ENCODE measurements at places on chromosomes 11 and 22.

GRCh38 chr11:94560834-94561233 is 6.3 kb upstream of the PIWIL4 start:
- DNase-seq = no peak

DNA sequence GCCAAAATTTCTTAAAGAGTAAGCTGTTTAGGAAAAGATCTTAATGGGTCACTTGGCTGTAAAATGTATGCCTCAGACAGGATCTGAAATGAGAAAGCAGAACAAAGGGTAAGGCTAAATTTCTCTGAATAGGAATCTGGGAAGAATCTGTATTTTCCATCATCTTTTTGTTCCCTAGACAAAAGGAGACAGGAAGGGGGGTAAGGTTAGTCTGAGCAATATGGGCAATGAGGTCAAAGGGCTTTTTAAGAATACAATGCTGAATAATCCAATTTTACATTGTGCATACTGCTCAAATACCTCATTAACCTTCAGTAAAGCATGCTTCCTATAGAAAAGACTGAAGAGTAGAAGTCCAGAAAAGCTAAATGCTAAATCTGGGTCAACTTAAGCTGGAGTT is 34.6 kb downstream of the CLDN25 start:
- no peak for DNase-seq

GRCh38 chr22:32686354-32686753 is 115.2 kb upstream of the TIMP3 start:
- no peak for DNase-seq

DNA sequence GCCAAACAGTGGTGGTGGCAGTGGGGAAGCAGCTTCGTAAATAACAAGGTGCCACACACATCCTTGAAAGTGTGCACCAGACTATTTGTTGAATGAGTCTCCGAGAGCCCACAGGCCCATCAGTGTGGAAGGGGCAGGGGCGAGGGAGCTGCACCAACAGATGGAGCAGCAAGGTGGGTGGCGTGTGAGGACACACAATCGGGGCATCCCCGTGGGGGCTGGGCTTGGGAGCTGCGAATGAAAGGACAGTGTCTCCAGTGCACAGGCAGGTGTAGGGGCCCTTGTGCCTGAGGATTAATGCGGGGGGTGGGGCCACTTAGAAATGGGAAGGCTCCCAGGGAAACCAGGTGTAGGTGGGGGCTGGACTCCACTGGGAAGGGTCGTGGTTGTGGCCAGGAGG is 2.8 kb downstream of the NRXN2 start:
- no peak for DNase-seq

DNA sequence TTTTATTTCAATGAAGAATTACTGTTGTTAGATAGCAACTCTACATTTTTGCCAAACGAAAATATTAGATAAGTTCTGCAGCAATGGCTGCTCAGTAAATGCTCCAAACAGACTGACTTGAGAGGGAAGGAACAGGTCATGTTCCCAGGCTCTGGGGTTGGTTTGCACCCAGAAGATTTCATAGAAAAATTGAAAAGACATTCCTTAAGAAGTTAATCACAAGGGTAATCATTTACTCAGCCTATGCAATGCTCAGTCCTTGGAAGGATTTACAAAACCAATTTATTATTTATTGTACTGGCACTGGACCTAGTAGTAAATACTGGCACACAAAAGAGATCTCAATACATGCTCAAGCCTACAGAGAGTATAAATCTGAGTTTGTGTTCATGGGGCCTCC is 179.1 kb upstream of the MTNR1B start:
- DNase-seq = no peak

DNA sequence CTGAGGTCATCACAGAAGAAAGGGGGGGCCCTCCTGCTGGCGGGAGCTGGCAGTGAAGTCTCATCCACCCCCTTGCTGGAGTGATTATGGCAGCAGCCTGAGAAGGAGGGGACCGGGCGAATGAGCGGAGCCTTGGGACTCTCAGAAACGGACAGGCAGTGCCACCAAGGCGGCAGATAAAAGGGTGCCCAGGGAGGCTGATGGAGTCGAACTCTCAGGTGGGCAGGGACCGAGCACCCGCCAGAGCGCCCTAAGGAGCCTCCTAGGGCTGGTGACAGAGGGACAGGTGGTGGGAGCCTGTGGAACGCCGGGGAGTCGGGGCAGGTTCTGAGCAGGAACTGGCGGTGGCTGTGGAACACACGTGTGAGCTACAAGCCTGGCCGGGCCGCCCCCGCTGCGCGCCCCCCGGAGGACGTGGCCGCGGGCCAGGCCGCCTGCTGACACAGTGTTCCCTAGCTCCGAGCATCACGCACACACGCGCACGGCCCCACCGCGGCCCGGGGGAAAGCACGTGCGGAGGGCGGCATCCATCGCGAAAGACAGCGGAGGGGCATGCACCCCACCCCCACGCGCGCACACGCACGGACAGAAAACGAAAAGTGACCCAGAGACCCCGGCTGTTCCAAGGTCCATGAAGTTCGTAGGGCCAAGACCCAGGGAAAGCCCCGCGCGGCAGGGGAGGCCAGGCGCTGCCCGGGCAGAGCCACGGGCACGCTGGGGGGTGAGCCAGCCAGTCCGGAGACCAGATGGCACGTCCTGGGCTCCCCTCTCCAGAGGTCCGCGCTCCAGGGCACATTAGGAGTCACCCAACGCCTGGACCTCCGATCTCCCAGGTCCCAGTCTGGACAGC is 1.0 kb downstream of the VWCE start:
- DNase-seq = no peak

DNA sequence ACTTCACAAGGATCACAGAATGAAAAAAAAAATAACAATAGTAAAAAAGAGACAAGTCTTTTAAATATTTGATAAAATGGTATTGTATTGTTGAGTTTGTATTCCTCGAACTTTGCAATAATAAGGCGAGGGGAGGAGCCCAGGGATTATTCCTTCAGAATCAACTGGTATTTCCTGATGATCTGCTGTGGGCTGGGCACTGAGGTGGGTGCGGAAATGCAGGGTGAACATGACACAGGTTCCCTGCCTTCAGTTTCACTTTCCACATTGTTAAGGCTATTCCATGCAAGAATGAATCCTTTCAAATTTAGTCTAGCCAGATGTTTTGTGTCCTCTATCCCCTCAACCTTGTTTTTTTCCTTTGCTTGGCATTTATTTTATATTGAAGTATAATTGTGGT is 2.1 kb upstream of the EIF3M start:
- DNase-seq = no peak

GRCh38 chr11:10920205-10920604 is 62.4 kb upstream of the ZBED5 start:
- DNase-seq = no peak

DNA sequence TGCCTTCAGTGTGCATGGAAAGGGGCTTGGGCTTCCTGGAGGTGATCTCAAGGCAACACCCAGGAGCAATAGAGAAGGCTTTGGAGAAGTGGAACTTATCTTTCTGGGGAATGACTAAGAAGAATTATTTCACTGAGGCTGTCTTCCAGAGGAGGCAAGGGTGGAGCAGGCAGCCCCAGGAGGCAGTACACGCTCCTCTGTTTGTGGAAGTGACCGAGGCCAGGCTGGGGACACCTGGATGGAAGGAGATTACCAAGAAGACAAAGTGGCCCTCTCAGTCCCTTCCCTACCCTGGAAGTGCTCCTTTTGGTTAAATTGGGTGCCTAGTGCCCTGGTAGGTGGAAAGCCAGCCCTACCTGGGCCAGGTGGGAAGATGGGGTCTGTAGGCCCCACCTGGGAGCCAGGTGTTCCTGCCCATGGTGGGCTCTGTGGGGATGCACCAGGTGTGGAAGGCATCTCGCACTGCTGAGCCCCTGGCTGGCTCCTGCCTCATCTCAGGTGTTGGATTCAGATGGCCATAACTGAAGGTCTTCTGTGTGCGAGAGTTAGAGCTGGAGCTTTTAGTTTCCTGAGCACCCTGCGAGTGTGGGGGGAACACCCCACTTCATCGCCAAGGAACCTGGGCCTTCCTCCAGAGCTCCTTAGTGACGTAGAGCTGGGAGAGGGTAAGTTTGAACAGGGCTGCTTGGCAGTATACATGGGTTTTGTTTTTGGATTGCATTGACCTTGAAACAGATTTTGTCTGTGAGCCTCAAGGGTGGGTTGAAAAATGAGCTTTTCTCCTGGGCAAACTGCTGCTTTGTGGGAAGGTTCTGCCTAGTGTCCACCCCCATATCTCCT is 46.1 kb downstream of the MICAL2 start:
- no peak for DNase-seq

DNA sequence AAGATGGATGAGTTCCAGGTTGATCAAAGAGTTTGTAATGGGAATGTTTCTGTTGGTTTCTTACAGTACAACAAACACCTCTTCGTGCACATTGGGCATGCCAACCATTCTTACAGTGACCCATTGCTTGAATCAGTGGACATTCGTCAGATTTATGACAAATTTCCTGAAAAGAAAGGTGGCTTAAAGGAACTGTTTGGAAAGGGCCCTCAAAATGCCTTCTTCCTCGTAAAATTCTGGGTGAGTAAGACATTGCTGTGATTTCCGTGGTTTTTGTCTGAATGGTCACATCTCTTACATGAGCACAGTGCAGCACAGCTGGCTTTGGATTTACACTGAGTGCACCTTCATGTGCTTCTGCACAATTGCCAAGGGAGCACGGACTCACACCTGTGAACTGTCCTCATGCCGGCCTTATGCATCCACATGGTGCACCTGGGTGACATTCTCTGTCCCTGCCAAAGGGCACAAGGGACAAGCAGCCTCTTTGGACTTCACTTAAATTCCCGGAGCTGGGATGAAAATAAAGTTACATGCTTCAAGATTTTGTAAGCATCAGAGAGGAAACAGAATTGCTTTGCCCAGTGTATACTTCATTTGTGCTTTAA is 107.1 kb upstream of the RASSF10 start:
- DNase-seq = no peak

GRCh38 chr11:117498791-117499190 is 171.1 kb downstream of the CEP164 start:
- no peak for DNase-seq

GRCh38 chr11:118917481-118918127 is 8.1 kb downstream of the BCL9L start:
- no peak for DNase-seq

DNA sequence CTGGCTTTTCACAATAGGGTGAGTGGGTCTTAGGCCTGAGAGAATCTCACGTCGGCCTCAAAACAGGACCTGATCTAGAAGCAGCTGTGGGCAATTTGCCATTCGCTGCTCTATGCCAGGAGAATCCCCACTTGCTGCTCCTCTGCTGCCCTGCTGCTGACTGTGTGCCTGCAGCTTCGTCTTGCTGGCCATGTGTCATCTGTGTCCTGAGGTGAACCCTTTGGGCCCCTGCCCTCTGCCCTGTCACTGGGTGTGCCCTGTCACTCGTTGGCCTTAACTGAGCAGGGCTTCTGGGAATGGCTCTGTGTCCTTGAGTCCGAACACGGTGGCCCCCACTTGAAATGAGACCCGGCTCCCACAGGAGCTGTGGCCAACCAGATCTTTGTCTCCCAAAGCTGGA is 6.2 kb downstream of the NAA40 start:
- DNase-seq = no peak

- no peak for DNase-seq
These were observed 1.1 kb downstream of the CSTF3 start for GRCh38 chr11:33160136-33160535.

GRCh38 chr22:25666308-25666707 is 75.7 kb upstream of the MYO18B start:
- DNase-seq = no peak

GRCh38 chr11:64069401-64070313 is 33.9 kb downstream of the FLRT1 start:
- no peak for DNase-seq

- DNase-seq = no peak
These were observed 8.6 kb downstream of the PLA2G6 start for GRCh38 chr22:38172832-38173640.

DNA sequence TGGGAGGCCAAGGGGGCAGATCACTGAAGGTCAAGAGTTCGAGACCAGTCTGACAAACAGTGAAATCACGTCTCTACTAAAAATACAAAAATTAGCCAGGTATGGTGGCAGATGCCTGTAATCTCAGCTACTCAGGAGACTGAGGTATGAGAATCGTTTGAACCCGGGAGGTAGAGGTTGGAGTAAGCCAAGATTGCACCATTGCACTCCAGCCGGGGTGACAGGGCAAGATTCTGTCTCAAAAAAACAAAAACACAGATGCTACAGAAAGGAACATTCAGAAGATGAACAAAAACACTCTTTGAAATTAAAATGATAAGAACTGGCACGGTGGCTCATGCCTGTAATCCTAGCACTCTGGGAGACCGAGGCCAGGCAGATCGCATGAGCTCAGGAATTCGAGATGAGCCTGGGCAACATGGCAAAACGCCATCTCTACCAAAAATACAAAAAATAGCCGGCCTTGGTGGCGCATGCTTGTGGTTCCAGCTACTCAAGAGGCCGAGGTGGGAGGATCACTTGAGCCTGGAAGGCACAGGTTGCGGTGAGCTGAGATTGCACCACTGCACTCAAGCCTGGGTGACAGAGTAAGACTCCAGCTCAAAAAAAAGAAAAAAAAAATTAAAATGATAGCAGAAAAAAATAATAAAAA is 8.5 kb downstream of the RAB6A start:
- DNase-seq = no peak

- no peak for DNase-seq
These were observed 17.3 kb downstream of the SCARF2 start for GRCh38 chr22:20420157-20420842.

- no peak for DNase-seq
These were observed 243.1 kb downstream of the ST3GAL4 start for GRCh38 chr11:126598344-126599216.

- DNase-seq = no peak
These were observed 66.2 kb upstream of the ZC3H12C start for GRCh38 chr11:110026858-110027626.

- DNase-seq = peak; percentile 69
These were observed 3.5 kb downstream of the OSM start for GRCh38 chr22:30262917-30263741.

DNA sequence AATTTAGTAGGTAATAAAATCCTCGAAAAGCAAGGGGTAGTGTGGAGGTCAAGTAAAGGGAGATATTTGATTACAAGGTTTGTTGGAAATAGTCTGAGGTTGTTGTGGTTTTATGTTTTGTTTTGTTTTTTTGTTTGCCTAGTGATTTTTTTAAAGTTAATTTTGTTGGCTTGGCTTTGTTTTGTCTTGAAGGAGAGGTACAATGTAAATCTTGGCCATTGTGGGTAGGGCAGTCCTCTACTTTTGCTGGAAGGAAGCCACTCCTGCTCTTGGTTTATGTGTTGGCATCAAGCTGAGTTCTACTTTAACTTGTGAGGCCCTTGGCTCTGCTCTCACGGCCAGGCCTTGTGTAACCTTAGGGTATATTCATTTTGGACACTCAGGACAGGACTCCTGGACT is 3.2 kb downstream of the AMOTL1 start:
- no peak for DNase-seq

- DNase-seq = no peak
These were observed 197.2 kb upstream of the ANO3 start for GRCh38 chr11:26134481-26135355.

DNA sequence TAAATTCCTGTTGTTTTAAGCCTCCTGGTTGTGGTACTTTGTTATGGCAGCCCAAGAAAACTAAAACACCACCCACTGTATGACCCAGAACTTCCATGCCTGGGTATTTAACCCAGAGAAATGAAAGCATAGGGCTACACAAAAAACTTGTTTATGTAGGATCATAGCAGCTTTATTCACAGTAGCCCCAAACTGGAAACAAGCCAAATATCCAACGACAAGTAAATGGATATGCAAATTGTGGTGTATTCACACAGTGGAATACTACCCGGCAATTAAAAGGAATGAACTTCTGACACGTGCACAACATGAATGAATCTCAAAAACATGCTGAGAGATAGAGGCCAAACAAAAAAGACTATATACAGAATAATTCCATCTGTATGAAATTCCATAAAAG is 62.2 kb upstream of the NAV2 start:
- no peak for DNase-seq

GRCh38 chr11:126329644-126330211 is 25.8 kb upstream of the ST3GAL4 start:
- no peak for DNase-seq
